ENCODE measurements at places on chromosomes 5 and 9. TPM values are rescaled to one million over a fixed set of nuclear protein-coding genes. Genes with fewer than 3 reads are reported as not detected.

AFF4 gene
- total RNA-seq = 66.3 TPM

ADCY2 gene
- 6.9 TPM for total RNA-seq

AJM1 gene
- 0.79 TPM for total RNA-seq

DNA sequence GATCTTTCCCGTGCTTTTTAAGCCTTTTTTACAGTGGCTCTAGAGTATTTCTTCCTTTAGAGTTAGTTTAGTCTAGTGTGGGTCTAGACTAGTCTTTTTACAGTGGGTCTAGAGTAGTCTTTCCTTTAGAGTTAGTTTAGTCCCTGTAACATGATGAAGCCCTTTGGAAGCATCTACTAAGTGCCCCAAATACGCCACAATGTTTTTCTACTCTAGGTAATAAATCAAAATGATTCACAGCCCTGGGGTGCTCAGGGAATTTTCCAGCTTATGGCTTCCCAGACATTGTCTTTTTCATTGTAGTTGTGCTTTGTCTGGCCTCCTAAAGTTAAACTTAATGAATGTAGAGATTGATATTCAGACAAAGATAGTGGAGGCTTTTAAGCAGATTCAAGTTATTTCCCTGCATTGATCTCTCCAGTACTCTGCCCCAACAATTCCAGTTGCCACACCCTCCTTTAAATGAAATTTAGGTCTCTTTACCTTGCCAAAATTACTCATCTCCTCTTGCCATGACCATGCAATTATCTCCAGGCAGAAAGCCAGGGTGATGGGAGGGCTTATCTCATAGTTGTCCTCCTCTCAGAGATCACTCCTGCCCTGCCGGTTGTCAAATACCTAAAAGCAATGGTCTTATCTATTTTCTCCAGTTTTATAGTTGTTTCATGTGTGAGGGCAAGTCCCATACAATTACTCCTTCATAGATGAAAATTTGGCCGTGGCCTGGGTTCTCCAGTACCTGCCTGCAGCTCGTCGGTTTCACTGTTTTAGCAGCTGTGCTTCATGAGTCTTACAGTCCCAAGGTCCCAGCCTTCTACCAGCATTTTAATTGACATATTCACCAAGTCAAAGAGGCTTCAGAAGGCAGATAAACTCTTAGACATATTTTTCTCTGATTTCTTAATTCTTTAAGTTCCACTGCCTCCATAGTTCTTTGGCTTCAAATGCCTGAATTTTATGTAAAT lies 794.0 kb upstream of the COX7C start:
- no peak for DNase-seq

DNA sequence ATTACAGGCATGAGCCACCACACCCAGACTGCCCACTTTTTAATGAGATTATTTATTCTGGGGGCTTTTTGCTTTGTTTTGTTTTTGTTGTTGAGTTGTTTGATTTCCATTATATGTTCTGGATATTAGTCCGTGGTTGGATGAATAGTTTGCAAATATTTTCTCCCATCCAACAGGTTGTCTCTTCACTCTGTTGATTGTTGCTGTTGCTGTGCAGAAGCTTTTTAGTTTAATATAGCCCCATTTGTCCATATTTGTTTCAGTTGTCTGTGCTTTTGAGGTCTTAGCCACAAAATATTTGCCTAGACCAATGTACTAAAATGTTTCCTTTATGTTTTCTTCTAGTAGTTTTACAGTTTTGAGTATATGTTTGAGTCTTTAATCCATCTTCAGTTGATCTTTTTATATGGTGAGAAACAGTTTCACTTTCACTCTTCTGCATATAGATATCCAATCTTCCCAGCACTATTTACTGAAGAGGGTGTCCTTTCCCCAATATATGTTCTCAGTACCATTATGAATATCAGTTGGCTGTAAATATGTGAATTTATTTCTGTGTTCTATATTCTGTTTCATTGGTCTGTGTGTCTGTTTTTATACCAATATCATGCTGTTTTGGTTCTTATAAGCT lies 30.2 kb upstream of the TBCA start:
- no peak for DNase-seq

DNA sequence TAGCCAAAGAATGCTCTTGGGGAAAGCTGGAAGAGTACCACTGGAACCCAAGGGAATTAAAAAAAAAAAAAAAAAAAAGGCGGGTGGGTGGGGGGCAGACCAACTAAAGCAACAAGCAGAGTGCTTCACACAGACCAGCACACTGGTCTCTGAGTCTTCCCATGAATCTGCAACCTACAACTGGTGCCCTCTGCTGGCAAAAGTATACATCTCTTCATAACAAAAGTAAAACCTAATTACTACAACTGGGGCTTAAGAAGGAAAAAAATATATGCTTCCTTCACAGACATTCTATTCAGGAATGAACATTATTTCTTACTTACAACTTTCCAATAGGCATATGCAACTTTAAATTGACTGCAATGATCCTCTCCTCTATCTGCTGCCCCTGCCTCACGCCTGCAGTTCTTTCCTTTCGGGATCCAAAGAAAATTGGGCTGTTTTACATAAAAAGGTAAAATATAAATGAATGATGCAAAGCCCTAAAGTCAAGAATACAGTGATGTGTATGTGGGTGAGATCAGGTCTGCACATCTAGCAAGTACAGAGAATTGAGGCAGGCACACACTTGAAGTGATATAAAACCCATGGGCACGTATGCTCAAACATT lies 7.2 kb upstream of the KLHL3 start:
- peak; percentile 6 for DNase-seq

- no peak for DNase-seq
Measured at GRCh38 chr9:125861405-125862058, 114.4 kb downstream of the PBX3 start.

DNA sequence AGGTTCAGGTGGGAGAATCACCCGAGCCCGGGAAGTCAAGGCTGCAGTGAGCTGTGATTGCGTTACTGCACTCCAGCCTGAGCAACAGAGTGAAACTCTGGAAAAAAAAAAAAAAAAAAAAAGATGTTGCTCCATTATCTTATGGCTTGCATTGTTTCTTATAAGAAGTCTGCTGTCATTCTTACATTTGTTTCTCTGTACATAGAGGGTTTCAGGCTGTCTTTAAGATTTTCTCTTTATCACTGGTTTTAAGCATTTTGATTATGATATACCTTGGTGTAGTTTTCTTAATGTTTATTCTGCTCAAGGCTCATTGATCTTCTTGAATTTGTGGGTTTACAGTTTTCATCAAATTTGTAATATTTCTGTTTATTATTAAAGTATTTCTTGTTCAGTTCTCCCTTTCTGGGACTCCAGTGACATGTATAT lies 35.2 kb downstream of the MVB12B start:
- no peak for DNase-seq

GRCh38 chr5:77204967-77205366 lies 5.5 kb upstream of the PDE8B start:
- no peak for DNase-seq

DNA sequence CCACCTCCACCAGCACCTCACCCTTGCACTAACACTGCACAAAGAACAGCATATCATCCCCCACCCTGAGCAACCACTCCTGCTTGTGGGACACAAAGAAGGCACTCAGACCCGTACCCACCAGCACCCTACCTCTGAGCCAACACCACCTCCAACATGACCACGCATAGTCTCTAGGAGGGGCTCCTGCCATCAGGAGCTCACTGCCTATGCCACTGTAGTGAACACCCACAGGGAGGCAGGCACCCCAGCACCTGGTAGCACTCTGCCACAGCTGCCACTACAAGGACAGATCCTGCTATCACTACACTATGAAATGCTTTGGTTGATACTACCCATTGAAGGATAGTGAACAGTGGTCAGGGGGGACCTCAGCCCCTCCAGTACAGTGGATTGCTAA lies 395.6 kb upstream of the GRAMD2B start:
- no peak for DNase-seq

DNA sequence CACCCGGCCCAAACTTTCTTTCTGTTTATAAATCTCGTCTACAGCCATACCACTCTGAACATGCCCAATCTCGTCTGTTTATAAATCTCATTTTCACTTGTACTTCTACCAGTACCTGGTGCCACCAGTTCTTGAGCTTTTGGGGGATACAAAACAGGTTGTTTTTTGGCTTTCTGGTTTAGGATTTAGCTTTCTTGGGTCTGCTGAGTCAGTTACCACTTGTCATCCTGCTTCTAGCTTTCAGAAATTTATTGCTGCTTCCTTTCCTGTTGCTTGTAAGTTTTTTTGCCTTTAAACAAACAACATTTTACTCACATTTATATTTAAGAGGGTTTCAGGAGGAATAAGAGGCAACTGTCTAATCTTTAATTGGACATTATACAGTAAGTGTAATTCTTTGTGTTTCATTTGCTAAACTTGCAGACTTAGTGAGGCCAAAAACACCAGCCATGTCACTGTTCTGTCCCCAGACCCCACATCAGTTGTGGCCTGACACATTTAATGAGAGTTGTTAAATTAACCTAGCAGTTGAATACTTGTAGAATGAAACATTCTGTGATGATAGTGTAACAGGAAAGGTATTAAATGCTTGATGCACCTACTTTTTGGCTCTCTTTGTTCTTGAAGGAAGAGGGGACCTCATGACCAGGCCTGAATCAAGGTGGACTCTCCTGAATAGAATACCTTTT lies 11.8 kb downstream of the NDFIP1 start:
- no peak for DNase-seq
